ENCODE measurements at places on chromosomes 2 and 18.

DNA sequence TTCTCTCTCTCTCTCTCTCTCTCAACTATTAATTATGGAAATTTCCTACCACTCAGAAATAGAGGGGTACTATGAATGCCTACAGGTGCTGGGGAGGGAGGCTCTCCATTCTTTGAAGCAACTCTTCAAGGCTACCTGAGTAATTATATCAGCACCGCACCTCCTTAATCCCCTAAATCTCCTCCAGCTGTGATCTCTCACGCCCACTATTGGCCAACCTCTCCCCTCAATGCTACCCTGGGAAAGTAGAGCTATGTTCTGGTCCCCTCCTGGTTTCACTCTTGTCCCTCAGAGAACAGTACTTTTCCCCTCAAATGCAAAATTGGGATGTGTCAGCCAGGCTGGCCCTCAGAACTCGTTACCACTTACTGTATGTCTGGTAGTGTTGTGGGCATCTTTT is 1.6 kb downstream of the MOCOS start:
- DNase-seq = no peak

- no peak for DNase-seq
These were observed 164.6 kb downstream of the GULP1 start for GRCh38 chr2:188456114-188456909.

DNA sequence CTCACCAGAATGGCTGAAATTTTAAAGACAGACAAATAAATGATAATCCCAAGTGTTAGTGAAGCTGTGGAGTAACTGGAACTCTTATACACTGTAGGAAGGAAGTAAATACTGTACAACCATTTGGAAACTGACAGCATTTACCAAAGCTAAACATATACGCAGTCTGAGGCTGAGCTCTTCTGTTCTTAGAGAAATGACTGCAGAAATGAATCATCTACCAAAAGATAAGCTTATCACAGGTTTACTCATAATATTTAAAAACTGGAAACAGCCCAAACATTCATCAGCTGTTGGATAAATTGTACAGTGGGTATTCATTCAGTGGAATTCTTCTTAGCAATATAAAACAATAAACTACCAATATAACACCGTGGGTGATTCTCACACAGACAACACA is 218.2 kb upstream of the RAB12 start:
- no peak for DNase-seq

- no peak for DNase-seq
These were observed 14.6 kb downstream of the NBAS start for GRCh38 chr2:15546297-15547098.

GRCh38 chr2:26970244-26970927 is at the start of gene MAPRE3:
Gene MAPRE3, plus strand, starts transcription at chr2:26970637. Its CDS starts 51,582 bp downstream, at chr2:27022219.
- peak; percentile 95 for DNase-seq

GRCh38 chr2:220057916-220058315 is 430.5 kb downstream of the SLC4A3 start:
- no peak for DNase-seq

DNA sequence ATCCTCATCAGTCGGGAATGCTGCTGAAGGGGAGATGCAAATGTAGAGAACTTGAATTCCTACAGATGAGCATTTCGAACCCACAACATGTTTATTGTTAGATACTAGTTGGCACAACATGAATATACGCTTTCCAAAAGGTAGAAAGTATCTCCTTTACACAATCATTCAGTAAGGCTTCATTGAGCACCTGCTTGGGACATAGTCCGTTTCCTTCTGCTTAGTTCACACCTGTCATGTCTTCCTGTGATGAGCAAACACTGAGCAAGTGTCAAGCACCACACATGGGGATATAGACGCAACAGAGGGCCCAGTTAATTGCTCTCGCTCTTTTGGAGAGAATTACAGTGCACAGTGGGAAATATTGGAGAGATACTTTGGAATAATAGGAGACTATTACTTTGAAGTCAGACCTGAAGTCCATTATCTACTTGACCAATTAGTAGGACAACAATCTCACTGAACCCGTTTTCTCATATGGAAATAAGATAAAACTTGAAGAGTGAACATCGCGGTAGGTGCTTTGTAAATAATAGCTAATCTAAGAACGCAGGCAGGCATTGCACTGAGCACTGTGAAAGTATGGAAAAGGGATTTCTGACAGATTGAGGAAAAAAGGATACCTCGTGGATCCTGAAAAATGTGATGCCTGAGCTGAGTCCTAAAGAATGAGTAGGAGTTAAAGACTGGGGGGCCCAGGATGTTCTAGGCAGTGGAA is 1.2 kb downstream of the CPSF3 start:
- no peak for DNase-seq

DNA sequence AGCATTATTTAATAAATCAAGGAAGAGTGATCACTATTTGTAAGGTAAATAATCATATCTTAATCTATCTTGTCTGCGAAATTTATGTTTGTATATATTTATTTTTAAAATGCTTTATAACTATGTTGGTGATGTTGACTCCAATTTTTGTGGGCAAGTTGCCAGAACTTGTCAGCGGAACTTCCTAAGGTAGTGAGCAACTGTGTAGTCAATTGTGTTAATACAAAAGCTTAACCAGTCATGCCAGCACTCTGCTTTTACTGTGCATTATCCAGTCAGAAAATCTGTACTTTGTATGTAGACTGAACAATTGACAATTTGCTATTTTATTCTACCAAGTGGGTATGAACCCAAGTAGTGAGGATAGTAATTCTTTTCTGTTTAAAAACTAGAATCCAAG is 61.9 kb upstream of the RND3 start:
- no peak for DNase-seq

DNA sequence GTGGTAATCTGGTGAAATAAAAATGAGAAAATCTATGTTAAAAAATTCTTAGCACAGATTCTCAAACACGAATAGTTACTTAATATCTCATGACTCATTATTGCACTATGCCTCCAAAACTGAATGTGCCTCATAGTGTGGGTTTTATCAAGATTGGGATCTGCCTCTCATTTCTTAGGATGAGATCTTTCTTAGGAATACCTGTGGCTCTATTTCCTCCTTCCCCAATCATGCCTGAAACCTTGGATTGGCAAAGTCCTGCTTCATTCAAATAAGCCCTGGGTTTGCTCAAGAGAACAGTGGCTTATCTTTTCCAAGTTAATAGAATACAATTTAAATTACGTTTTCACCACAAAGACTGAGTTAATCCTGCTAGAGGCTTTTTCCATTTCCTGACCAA is 100.3 kb downstream of the DPP10 start:
- DNase-seq = no peak

GRCh38 chr2:60350791-60351190 is 202.7 kb downstream of the BCL11A start:
- DNase-seq = no peak

DNA sequence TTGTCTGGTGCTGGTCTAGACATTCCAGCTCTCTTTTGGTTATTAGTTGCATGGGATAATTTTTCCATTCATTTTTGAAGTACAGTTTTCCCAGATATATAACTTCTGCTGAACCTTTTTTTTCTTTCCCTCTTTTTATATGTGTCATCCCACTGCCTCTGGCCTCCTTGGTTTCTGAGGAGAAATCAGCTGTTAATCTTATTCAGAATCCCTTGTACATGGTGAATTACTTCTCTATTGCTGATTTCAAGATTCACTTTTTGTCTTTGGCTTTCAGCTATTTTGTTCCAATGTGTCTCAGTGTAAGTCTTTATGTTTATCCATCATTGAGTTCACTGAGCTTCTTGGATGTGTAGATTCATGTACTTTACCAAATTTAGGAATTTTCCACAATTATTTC is 99.7 kb downstream of the ARHGEF4 start:
- DNase-seq = no peak

DNA sequence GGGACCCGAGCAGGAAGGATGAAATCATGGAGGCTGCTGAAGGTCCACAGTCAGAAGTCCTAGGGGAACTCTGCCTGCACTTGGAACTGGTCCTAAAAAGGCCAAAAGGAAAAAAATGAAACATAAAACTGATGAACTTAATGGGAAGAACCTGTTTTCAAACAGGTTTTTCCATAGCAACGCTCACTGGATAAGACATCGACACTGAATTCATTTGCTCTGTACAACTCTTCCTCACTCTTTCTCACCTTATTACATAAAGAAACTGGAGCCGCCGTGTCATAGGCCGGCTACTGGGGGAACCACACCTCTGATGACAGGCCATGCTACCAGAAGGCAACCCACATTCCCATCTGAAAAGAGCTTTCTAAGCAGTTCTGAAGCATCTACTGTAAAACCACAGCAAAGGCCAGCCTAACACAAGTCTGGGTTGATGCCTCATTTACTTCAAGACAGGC is 83.6 kb downstream of the FARSB start:
- no peak for DNase-seq

GRCh38 chr2:143429932-143430679 is 300.9 kb downstream of the ARHGAP15 start:
- no peak for DNase-seq

GRCh38 chr2:101121174-101121573 is 30.0 kb downstream of the TBC1D8 start:
- DNase-seq = no peak

GRCh38 chr2:29001806-29002205 is 20.7 kb downstream of the TOGARAM2 start:
- DNase-seq = no peak

DNA sequence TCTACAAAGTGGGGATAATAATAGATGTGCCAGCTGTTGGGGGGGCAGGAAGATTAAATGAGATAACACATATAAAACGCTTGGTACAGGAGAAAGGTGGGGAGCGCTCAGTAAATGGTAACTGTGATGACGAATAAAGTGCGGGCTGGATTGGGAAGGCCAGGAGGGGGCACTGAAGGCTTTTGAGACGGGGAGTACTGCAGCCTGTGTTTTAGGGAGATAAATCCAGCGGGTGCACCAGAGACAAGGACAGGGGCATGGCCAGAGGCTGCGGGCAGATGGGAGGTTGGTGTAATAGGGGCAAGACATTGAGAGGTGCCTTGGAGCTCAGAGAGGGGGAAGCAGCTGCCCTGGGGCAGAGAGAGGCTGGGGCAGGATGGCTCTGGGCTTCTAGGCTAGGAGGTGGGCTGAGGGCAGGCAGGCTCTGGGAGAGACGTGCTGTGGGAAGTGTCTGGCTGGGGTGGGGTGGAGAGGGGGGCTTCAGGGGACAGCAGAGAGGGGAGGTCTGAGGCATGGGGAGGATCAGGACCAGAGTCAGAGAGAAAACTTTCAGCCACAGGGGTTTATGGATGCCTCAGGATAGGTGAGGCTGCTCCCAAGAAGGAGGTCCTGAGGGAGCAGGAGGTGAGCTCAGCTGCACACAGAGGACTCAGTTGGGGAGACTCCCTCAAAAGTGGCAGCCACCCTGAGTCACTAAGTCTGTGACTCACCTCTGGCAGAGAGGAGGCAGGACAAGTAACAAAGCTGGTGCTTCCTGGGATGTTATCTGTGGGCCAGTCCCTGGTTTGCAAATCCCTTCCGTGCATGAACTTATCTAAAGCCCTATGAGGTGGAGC is 18.8 kb downstream of the TEX44 start:
- DNase-seq = peak; percentile 48

DNA sequence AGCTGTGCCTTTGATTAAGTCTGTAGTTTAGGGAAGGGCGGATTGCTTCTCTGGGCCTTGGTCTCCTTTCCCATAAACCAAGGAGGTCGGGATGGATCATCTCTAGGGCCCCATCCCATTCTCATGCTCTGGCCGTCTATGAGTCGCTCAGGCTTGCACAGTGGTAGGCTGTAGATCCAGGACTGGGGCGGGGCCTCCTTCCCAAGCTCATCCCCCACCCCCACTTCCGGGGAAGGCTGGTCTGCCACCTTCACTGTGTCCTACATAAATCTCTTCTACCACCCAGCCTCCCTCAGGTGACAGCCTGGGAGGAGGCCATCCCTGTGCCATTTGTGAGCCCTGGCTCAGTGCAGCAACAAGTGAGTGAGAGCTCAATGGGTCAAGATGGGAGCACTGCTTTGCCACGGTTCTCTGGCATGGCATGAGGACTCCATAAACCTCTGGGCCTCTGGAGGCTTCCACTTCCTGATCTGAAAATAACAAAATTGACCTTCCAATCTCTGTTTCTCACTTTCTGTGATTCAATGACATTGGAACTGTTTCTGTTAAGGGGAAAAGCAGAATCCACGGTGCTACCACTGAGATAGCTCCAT is 68.5 kb downstream of the SUMO1 start:
- DNase-seq = no peak

DNA sequence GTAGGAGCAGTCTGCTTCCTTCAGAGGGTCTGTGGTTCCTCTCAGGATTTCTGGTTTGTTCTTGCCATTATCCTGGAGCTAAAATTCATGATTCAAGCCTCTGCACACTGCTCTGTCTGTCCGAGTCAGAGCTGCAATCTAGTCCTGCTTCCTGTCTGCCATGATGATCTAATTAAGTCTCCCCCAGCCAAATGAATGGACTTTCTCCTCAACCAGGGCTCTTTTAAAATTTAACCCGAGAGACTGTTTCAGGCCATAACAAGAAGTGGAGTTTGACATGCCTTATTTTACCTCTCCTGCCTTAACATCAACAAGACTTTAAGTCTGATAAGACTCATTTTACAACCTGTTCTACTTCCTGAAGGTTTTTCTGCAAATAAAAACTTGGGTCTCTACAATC is 1009.6 kb upstream of the DDX18 start:
- DNase-seq = no peak

DNA sequence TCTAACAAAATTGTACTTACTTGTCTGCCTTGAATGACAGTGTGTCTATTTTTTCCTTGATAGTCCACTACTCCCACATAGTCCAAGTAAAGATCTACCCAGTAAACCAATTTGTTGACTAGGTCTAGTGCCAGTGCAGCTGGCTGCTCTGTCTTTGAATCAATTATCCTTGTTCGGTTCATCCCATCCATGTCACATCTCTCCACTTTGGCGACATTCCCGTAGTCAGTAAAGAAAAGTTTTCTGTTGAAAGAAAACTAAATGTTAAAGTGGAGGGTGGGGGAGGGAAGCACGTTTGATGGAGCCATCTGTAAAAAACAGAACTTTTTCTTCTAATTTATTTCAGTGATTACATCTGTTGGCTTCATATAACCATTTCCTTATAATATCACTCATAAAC is 1068.8 kb downstream of the LRP1B start:
- DNase-seq = no peak

DNA sequence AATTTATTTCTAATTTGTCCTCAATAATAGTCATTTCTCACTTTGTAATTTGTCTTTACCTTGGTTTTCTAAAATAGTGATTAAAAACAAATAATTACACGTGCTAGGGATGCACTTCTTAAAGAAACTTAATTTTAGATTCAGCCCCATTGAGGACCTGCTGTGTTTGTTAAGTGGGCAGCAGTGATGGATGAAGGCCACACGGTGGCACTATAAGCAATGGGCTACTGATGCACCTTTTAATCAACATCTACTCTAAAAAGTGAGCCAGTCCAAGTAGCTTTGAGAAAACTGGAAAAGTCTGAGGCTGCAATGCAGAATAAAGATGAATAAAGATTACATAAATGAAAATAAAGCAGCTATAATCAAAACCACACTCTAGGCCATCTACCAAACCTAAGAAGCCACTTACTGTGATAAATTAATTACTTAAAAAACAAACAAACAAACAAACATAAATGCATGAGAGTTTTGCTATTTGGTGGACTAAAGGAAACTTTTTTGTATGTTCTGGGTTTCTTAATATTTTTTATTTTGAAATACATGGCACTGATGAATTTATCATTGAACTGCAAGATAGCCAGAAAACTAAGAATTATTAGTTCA is 89.3 kb downstream of the PDE11A start:
- peak; percentile 42 for DNase-seq
